ENCODE measurements at places on chromosomes 11 and 22.

DNA sequence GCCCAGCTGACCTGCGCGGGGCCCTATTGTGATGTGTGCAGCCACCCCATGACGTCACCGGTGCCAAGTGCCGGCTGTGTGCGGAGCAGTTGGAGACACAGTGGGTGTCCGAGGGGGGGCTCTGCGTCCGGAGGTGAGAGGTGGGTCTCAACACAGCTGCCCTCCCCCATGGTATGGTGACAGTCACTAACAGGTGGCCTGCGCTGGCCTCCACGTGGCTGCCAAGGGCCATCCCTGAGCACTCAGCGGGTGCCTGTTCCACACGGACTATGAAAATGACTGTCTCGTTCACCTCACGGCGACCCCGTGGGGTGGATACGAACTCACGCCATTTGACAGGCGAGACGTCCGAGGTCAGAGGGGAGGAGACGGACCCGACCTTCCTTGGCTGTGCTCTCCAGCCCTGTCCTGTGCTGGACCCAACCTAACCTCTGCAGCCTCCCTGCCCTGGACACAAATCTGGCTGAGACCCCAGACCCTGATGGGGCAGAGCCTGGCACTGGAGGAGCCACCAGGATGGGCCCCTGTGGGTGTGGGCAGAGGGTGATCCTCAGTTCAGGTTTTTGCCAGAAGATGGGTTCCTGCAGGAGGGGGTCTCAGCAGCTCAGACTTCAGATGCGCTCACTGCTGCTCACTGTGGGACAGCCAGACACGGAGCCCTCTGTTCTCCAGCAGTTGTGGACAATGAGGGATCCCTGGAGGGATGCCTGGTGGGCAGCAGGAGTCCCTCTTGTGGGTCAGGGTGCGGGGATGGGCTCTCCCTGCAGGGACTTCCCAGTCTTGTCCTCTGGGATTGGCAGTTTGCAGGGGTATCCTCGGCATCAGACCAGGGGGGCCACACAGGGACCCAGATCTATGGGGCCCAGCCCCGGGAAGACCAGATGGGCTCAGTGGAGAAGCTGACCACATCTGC lies 6.3 kb downstream of the HRAS start:
- no peak for DNase-seq

DNA sequence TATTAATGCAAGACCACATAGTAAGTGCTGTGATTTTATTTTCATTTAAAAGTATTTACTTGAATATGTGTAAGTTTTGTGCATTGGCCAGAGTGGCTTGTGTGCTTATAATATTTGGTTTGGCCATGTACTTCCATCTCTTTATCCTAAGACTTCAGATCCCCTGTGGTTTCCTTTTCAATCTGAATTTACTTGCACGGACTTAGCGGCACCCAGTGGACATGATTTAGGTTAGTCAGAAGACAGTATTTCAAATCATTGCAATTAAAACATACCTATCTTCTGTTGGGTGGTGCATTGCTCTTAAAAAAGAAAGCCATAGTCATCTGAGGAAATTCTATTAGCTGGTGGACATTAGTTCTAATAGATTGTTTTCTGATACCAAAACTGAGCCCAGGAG lies 30.7 kb downstream of the PIWIL4 start:
- no peak for DNase-seq

- DNase-seq, result no peak
Measured at GRCh38 chr11:9955391-9955790, 291.5 kb downstream of the SWAP70 start.

DNA sequence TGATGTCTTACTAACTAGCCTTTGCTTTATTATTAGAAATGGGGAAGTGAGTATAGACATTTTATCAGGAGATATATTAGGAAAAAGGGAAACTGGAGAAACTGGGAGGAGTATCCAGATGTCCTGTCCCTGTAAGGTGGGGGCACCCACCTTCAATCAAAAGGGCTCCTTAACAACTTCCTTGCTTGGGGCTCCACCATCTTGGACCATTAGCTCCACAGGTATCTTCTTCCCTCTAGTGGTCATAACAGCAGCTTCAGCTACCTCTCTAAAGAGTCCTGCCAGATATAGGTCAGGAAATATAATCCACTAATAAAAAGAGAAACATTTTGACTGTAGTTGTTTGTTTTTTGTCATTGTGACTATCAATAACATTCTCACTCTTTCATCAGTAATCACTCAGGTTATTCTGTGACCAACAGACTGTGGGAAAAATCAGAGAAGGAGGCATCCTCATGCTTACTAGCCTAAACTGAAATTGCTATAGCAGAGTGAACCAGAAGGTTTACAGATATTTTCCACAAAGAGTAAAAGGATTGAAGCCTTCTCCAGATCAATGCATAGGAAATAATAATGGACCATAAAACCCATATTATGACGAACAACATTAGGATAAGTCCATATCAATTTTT lies 10.4 kb downstream of the OR51B4 start:
- no peak for DNase-seq

- no peak for DNase-seq
Measured at GRCh38 chr11:17526931-17527627, 17.1 kb downstream of the USH1C start.

GRCh38 chr11:45906965-45907611 lies at the start of gene FREY1:
TSS of gene FREY1 (minus strand) at chr11:45907271. CDS start at chr11:45907245, 26 bp downstream.
- no peak for DNase-seq

- DNase-seq, result no peak
Measured at GRCh38 chr11:1012740-1013630, 23.5 kb downstream of the MUC6 start.

- no peak for DNase-seq
Measured at GRCh38 chr11:104995001-104995408, 26.6 kb upstream of the CASP4 start.

- DNase-seq, result peak; percentile 58
Measured at GRCh38 chr22:33880986-33881385, 39.3 kb downstream of the LARGE1 start.

GRCh38 chr22:35434061-35434710 lies 34.2 kb downstream of the MCM5 start:
- no peak for DNase-seq

GRCh38 chr22:27935897-27936296 lies 16.8 kb upstream of the PITPNB start:
- no peak for DNase-seq

GRCh38 chr22:38350444-38351359 lies 33.5 kb upstream of the CSNK1E start:
- no peak for DNase-seq

- no peak for DNase-seq
Measured at GRCh38 chr11:42329929-42330565, 870.6 kb upstream of the LRRC4C start.

- no peak for DNase-seq
Measured at GRCh38 chr11:10606536-10607208, 38.2 kb upstream of the LYVE1 start.

DNA sequence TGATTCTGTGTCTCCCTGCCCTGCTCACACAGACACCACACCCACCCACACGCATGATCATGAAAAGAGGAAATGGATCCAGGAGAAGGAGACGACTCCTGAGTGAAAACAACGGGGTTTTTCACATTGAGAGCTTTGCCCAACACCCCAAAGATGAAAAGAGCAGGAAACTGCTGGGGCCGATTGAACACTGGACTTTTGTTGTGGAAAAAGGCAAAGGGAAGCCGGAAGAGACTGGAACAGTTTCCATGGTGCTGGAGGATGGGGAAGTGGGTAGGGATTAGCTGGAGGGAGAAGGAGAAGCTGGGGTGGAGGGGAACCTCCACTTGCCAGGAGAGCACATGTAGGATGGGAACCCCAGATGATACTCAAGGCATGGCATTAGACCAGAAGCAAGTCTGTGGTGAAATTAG lies 5.2 kb upstream of the SLC43A3 start:
- no peak for DNase-seq

DNA sequence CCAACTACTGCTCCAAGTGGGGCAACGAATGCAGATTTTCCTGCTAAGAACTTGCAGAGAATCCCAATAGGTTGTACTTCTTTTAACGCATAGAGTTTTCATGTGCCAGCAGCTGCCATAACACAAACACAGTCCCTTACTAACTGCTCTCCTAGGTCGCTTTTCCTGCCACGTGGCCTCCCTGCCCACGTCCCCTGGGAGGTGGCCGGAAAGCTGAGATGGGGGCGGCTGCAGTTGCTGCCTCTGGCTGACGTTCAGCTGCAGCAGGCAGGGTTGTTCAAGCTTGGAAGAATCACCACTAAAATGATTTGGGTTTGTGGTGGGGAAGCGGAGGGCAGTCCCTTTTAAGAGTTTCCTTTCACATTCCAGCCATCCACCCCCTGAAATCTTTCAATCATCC lies 39.3 kb downstream of the ZNF202 start:
- no peak for DNase-seq

- DNase-seq, result no peak
Measured at GRCh38 chr11:34749666-34750659, 129.1 kb downstream of the EHF start.

DNA sequence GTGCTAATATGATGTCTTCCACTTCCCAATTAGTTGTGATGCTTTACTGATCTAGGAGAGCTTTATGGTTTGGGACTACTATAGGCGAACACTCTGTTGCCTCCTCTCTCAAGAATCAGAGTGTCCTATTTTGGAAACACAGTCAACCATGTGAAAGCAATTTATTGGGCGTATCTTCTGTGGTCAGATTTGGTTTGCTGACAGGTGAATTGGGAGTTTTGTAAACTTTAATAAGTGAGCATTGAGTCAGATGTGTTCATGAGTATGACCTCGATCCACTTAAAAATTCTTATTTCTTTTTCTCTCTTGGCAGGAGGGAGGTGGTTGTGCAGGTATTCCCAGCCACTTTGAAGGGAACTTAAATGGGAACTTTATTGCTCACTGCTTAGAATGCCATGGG lies 4.4 kb downstream of the CAT start:
- DNase-seq, result no peak

GRCh38 chr11:117891362-117891761 lies 14.9 kb upstream of the FXYD6 start:
- no peak for DNase-seq

DNA sequence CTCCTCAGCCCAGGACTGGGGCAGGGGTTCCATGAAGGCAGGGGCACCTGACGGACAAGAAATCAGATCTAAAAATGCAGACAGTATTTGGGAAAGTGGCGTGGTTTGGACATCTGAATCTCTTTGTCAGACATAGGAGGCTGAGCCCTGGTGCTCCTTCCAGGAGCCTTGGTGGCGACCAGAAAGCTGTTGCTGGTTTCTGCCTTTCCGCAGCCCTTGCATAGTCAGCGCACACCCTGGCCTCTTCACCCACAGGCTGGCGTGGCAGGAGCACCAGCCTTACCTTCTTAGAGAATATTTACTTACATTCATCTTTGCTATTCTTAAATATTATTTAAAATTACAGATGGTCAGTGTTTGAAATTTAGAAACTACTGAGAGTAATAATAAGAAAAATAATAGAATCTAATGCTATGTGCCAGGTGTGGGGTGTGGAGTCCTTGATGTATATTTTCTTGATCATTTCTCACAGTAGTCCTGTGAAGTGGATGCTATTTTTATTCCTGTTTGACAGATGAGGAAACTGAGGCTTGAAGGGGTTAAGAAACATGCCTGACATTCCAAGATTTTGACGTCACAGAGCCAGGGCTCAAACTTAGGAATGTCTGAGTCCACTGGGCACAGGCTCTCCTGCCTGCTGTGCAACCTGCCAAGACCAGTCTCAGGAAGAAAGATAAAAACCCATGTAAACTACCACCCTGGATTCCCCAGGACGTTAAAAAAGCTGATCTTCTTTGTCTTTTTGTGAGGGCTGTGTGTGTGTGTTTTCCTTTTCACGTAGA lies 51.6 kb downstream of the TBC1D22A start:
- DNase-seq, result no peak

DNA sequence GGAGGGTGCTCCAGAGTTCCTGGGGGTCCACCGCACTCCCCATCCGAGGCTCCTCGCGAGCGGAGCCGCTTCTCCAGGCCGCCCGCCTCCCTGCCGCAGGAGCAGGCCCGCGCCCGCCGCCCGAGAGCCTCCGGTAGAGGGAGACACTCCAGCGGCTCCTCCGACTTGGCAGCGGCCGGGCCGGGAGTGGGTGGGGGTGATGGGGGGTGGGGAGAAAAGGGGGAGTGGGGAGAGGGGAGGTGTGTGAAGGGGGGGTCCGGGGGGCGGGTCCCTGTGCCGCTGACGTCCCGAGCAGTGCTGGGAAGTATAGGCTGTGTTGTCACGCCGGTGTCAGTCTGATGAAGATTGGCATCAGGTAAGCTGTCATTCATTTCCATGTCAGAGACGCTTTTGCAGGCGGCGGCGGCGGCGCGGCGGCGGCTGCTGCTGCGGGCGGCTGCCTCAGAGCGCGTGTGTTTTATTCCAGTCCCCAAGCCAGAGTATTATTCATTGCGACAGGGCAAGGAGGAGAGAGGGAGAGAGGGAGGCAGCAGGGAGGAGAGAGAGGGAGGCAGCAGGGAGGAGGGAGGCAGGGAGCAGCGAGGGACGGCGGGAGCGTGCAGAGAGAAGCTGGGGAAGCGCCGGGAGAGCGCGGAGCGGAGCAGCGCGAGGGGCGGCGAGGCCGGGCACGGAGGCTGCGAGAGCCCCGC lies at the start of gene PKNOX2:
TSS of gene PKNOX2 (plus strand) at position 330 of the 689 bp plus-strand sequence. CDS start 186,555 bp downstream, outside the sequence.
- DNase-seq, result peak; percentile 7

- no peak for DNase-seq
Measured at GRCh38 chr11:93783765-93784144, 327 bp upstream of the MED17 start.

DNA sequence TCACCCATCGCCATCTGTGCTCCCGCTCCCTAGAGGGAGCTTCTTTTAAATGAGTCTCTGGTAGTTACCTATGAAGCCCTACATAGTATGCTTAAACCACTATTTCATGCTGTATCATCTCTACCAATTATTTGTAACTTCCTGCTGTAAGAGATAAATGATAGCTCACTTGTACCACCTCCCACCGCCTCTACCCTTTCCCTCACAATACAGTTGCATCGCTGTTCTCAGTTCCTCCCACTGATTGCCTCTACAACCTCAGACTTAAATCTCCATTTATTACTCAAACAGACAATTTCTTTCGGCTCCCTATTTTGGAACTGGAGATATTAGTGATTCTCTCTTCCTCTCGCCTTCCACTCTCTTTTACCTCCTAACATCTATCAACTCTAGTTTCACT lies 222.9 kb upstream of the ZC3H12C start:
- DNase-seq, result no peak

DNA sequence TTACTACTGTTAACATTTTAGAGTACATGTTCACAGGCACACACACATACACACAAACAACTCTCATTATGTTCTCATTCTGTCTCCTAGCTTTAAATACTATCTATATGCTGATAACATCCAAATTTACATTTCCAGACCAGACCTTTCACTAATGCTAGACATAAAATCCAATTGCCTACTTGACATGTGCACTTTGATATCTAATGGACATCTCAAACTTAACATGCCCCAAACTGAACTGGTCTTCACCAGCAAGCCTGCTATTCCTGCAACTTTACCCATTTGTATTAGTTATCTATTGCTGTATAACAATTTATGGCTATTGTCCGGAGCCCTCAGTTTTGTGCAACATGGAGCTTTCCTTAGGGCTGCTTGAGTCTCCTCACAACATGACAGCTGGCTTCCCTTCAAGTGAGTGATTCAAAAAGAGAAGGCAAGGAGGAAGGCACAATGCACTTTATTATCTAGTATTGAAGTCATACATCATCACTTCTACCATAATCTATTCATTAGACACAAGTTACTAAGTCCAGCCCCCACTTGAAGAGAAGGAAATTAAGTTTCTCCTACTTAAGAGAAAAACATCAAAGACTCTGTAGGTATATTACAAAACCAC lies 3.0 kb downstream of the SLC36A4 start:
- DNase-seq, result no peak
